ENCODE measurements at places on chromosomes 1 and 21. TPM values are rescaled to one million over a fixed set of nuclear protein-coding genes. Genes with fewer than 3 reads are reported as not detected.

SPRR5 gene
- not detected for total RNA-seq

ZSCAN20 gene
- total RNA-seq, result 5.2 TPM

RGS8 gene
- not detected for total RNA-seq

TMCO4 gene
- total RNA-seq, result 12.1 TPM

RASAL2 gene
- 34.2 TPM for total RNA-seq

GCSAML gene
- not detected for total RNA-seq

LEMD1 gene
- total RNA-seq, result not detected

HNRNPCL4 gene
- not detected for total RNA-seq

SRP9 gene
- total RNA-seq, result 213 TPM

VCAM1 gene
- total RNA-seq, result 9.6 TPM

FLG gene
- total RNA-seq, result not detected

CFAP141 gene
- not detected for total RNA-seq

CITED4 gene
- 23.4 TPM for total RNA-seq

PLK3 gene
- 57.1 TPM for total RNA-seq

DNA sequence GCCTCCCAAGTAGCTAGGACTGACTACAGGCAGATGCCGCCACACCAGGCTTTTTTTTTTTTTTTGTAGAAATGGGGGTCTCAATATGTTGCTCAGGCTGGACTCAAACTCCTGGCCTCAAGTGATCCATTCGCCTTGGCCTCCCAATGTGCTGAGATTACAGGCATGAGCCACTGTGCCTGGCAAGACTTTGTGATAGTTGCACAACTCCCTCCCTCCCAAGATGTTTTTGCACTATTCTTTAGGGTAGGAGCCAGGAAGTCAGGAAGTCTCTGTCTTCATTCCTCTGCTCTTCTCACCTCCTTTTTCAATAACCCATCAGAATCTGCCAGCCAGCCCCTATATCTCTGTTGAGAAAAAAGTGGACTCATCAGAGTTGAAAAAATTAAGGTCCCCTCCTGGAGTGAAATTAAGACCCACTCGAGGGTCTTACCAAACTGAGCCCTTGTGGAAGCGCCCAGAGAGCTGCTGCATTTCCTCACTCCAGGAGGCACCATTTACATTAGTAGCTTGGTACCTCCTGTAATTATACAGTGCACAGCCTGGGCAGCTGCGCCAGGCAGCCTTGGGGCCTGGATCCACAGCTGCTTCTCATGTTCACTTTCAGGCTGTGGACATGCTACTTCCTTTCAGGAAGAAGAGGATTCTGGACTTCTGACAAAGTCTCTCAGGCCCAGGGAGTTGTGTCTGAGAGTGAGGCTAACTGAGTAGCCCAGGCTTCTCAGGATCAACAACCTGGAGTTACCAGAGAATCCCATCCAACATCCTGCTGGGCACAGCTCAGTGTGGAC, 24.0 kb downstream of the TCEA3 start:
- no peak for DNase-seq

- DNase-seq, result no peak
These were observed 455.1 kb upstream of the ZP4 start for GRCh38 chr1:238345837-238346236.

GRCh38 chr1:159964144-159964543, 10.1 kb upstream of the SLAMF9 start:
- no peak for DNase-seq

GRCh38 chr1:58881471-58881994, 97.7 kb upstream of the JUN start:
- DNase-seq, result no peak

DNA sequence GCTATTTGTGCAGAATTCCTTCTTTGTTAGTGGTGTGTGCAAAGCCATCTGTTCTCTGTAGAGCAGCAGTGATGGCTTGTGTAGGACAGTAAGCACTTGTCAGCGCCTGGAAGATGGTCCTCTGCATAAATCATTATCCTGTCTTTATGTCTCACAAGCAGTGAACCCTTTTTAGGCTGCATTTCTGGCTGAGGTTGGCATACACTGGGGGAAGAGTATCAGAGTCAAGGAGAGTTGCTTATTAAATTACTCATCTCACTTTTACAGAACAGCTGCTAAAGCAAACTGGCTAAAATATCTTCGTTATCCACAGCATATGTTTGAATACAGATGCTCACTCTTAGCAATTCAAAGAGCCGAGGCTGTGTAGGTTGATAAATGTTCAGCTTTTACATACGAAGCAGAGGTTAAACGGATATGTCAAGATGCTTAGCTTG, 54.6 kb upstream of the NCAM2 start:
- no peak for DNase-seq

DNA sequence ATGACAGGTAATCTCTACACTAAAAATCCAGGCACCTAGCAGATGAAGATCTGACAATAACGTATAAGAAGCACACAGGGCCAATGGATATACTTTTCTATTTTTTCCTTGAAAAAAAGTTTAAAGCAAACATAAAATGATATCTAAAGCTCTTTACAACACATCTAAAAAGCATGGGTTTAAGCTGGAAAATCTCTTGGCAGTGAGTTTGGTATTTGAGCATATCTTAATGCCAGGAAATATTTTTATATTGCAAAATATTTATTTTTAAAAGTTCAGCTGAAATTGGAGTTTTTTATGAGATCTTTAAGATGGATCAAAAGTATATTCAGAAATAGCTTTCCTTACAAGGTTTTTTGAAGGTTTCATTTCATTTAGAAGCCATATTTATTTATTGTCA, 40.5 kb downstream of the SLC5A9 start:
- no peak for DNase-seq

DNA sequence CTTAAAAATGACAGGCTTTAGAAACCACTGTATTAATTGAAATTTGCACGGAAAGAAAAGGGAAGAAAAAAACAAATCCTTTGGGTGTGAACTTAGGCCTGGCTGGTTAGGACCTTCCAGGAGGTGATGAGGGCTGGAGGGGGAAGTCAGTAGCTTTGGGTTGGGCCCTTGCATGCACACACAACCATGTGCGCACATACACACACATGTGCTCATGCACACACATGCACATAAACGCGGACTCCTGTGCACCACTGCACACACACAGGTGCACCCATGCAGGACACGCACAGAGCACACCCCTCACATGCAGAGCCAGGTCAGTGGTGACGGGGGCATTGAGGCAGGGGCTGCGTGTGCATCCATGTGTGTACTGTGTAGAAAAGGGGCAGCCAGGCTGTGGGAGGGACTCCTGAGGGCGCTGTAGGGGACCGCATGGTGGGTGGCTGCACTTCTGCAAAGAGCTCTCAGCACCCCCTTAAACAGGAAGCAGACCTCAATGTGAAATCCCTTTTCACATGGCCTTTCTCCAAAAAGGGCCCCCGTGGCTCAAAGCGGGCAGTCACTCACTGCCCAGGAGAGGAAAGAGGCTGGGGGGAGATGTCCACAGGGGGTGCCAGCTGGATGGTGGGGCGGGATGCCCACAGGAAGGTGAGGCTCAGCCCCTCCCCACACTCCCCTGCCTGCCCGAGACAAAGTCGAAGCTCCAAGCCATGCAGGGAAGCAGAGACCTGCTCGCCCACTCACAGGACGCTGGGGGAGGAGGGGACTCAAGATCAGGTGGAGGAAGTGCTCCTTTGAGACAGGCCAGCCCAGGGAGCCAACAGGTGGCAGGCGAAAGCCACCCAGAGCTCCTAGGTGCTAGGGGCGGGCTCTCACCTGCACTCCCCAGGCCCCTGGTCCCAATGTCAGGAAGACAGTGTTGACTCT, 95.2 kb downstream of the ITPKB start:
- no peak for DNase-seq

DNA sequence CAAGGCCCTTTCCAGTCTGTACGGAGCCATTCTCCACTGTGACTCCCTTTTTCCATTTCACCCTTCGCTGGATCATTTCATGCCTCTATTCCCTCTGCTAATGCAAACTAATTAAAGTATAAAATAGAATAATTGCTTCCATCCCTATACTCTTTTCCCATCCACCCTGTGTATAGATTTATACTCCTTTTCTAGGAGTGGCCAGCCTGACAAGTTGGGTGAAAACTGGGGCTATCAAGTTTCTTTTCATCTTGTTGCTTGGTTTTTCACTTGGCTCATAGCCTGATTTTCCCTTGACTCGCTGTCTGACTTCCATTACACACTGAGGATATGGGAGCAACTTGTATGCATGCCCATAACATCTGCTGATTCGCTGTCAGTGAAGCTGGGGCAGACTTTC, 107.0 kb downstream of the PLXNA2 start:
- no peak for DNase-seq

DNA sequence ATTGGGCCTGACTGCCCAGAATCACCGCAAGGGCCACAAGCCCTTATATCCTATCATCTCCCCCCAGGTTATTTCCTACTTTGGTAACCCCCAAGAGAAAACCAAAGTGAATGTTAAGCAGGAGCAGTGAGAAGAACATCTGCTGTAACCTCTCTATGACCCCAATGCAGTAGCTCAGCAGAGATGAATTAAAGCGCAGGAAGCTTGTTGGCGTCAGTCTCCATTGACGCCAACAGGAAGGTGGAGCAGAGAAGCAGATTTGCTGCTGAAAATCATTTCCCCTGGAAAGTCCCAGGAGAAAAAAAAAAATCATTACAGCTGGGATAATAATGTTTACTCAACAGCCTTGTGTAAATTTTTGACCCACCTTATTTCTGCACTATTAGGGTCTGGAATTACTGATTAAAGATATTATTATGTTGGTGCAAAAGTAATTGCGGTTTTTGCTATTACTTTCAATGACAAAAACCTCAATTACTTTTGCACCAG, 33.2 kb upstream of the FAM163A start:
- DNase-seq, result no peak

- no peak for DNase-seq
These were observed 136.2 kb upstream of the RUNX3 start for GRCh38 chr1:25066256-25066655.

GRCh38 chr1:152735648-152736047, 22.2 kb upstream of the KPRP start:
- no peak for DNase-seq

- DNase-seq, result peak; percentile 54
These were observed 20.1 kb upstream of the HPCAL4 start for GRCh38 chr1:39711104-39711965.

DNA sequence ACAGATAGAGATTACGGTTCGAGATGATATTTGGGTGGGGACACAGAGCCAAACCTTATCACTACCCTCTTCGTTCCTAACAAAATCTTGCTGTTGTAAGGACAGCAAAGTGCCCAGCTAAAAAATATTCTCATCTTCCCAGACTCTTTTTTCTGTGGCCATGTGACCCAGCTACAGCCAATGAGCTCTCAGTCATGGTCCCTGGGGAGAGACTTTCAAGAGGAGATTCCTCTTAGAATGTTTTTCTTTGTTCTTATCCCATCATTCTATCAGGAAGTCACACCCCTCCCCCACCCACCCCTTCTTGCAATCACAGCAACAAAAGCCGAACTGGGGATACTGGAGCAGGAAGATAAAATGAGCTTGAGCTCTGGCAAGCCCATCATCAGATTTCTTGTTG, 247.1 kb downstream of the CHRM3 start:
- no peak for DNase-seq

- no peak for DNase-seq
These were observed 209.8 kb upstream of the KIAA0040 start for GRCh38 chr1:175402336-175402735.

DNA sequence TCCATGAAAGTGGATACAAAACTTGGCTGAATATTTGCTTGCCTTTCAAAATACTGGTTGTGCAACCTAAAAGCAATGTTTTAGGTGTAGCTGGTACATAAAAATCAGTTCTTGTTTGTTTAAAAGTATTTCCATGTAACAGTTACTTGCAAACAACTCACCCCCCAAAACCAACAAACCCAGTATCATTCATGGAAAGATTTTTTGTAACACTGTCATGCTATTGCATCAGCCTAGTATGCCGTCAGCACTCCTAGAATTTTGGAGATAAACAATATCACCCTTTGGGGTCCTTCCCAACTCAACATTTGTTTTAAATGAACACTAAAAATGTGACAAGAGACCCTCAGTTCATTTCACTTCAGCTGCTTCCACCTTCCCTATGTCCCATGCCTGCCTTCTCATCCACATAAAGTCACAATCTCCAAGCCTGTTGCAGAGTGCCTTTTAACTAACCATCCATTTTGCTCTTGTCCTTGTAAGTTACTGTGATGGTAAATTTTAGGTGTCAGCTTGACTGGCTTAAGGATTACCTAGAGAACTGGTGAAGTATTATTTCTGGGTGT, 425.3 kb downstream of the DUSP10 start:
- DNase-seq, result no peak

DNA sequence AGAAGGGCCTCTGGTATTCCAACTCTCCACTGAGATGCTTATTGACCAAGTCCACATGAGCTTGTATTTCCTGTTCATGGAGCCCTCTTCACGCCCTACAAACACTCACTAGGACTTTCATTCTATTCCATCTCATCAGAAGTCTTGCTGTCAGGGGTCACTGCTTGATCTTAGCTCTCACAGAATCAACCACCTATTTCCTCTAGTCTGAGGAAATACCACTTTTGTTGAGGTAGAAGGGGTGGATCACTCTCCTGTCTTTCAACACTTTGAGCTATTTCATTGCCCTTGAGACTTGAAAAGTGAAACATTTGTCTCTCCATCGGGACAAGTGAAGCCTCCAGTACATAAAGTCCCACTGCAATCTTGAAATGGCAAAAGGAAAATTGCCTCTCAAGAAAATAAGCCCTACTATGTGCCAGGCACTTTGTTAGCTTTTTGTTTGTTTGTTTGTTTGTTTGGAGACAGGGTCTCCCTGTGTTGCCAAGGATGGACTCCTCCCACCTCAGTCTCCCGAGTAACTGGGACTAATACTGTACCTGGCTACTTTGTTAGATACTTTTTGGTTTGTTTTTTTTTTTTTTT, 19.8 kb upstream of the FAM110D start:
- no peak for DNase-seq

DNA sequence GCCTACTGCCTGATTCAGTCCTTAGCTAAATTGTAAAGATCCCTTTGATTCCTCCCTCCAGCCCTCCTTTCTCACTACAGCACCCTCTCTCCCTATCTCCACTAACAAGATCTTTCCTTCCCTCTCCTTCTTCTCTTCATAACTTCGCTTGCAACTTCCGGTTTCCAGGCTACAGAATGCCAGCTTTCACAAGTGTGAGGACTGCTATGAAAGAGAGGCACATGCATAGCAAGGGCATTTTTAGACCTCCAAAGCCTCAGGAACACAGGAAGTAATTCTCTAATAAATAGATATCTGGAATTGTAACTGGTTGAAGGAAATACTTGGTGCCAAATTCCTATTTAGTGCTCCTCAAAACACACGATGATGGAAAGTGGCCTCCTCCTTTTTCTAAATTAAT, 196.7 kb downstream of the HLX start:
- no peak for DNase-seq

- DNase-seq, result no peak
These were observed 34.1 kb downstream of the TP53BP2 start for GRCh38 chr1:223811634-223812101.
